Activated gamma-delta T cell (primary cell): ENCODE measurements at places on chromosomes 4 and X.
A peak's percentile ranks its signal among the peaks of the same experiment; 100 is the strongest.

- DNase-seq = peak; percentile 26
These were observed at the start of gene LDOC1 for GRCh38 chrX:141176586-141177451. Gene LDOC1 (minus strand): TSS chrX:141177129. CDS start chrX:141177021, 108 bp downstream.

DNA sequence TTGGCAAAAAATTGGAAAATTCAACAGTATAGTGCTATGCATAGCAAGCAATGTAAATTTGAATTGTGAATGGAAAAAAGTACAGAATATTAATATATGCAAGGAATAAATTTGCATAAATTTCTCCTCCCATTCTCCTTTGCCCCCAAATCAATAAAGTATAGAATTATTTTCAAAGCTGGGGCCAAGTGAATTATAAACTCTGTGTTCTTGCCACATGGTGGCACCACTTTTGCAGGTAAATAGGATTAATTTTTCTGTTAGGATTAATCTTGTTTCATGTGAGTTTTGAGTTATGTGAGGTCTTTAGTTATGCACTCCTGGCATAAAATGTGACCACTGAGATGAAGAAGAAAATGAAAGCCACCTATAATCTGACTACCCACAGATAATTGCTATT lies 19.9 kb downstream of the COPS4 start:
- no peak for DNase-seq

DNA sequence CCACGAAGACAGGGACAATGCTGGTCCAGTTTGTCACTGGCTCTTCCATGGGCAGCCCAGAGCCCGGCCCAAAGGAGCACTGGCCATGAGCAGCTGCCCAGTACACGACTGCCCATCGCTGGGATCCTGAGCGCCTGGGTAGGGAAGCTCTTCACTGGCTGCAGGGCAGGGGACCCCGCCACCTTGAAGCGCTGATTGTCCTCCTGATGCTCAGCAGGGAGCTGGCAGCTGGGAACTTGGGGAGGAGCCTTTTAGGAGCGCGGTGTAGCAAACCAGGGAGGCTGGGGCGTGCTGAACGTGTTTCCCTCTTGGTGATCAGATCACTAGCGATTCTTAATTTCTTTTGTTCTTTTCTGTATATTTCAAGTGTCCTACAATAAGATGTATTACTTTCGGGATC lies 1.8 kb downstream of the L1CAM start:
- DNase-seq = no peak

GRCh38 chr4:4666187-4666586 lies 124.3 kb upstream of the STX18 start:
- DNase-seq = no peak
